ENCODE measurements at places on chromosomes 5 and 9.
A peak's percentile ranks its signal among the peaks of the same experiment; 100 is the strongest.

DNA sequence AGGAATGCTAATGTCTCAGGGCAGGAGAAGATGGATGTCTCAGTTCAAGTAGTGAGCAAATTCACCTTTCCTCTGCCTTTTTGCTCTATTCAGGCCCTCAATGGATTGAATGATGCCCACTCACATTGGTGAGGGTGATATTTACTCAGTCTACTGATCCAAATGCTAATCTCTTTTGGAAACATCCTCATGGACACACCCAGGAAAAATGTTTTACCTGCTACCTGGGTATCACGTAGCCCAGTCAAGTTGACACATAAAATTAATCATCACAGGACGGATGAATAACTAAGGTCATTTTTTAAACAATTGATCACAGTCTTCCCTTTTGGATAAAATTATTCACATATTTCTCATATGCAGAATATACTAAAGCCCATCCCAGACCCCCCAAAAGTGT, 63.0 kb upstream of the JAK2 start:
- DNase-seq = no peak

DNA sequence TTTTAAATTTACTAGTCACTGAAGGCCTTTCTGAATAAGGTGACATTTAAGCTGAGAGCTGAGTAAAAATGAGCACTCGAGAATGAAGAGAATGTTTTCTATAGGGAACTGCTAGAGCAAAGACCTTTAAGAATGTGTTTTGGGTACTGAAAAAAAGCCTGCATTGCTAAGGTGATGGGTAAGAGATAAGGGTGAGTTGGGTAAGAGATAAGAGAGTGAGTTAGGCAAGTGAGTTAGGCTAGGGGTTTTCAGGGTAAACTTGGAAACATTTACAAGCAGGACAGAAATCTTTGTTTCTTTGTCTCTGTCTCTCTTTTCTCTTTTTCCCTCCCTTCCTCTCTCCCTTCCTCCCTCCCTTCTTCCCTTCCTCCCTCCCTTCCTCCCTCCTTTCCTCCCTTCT, 5.6 kb downstream of the RAD23B start:
- no peak for DNase-seq

GRCh38 chr9:72038408-72038807, 22.0 kb downstream of the C9orf57 start:
- no peak for DNase-seq

DNA sequence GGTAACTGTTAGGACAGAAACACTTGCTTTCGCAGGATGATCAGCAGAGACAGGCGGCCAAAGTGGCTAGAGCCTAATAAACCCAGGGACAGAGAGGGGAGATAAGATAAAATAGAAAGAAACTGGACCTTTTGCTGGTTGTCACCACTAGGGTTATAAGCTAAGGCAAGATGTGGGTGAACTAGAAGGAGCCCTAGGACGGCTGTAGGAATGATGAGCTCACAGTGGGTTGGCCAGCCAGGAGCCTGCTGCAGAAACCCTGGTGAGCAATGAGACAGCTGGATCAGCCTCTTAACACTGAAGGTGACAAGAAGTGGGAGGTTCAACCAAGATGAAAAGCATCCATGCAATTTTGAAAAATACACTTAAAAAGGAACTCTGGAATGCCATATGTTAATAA, 13.5 kb downstream of the CTNND2 start:
- no peak for DNase-seq

GRCh38 chr9:116467740-116468351, 219.3 kb upstream of the TRIM32 start:
- DNase-seq = peak; percentile 34

DNA sequence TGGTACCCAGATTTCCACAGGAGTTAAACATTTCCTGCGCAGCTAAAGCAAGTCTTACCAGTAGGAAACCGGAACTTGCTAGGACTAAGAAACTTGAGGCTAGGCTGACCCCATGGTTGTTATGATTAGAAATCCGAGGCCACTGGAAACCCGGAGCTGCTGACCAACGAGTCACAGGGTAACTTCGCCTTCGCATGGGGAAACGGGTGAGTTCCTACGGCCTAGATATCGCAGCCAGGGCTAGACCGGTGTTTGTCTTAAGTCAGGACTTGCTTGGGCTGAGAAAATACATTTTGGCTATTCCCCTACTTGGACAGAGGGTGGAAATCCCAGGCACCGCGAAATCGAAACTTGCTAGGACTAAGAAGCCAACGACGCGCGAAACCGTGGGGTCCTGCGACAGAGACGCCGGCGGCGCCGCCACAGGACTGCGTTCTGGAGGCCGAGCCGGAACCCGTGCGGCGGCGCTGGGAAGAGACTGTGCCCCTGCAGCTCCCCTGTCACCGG, 1.6 kb upstream of the ANXA2R start:
- DNase-seq = peak; percentile 74

DNA sequence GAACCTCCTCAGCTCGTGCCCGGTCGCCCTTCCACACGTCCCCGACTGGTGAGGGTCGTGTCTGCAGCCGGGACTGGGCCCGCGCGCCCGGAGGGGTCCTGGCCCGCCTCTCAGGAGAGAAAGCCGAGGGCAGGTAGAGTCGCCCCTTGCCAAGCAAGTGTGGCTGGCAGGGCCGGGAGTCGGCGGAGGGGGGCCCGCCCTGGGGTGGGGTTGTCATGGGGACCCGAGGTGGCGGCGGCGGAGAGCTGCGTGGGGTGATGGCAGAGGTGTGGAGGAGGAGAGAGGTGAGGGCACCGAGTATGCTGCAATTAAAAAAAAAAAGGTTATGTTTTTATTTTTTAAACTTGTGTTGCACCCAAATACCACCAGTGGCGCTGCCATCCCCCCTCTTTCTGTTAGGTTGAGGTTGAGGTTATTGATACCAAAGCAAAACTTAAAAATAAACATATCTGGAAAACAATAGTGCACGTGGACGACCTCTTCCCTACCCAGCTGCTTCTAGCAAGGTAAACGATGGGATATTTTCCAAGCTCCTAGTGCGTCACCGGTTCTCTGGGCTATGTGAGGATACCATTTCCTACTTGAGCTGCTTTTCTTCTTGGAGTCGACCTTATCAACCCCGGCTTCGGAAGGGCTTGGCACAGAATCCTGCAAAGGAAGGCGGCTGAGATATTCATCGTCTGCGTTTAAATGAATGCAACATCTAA, 660 bp downstream of the SCAMP1 start:
- DNase-seq = peak; percentile 58

DNA sequence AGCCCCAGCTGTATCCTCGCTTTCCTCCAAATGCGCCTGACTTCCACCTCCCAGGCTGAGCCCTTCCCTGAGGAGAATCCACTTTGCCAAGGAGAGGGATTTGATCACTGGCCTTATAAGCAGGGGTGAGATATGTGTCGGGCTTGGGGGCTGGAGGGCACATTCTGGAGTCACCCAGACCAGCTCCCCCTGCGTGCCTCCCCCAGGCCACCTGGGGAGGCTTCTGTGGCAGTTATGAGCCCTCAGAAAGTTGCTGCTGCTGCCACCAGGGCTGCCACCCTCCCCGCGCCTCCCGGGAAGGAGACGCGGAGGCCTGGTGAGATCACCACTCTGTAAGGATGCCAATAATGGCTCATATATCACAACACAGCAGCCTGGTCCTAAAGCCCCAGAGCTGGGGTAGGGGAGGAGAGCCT, 211.5 kb downstream of the PAPPA start:
- peak; percentile 83 for DNase-seq

DNA sequence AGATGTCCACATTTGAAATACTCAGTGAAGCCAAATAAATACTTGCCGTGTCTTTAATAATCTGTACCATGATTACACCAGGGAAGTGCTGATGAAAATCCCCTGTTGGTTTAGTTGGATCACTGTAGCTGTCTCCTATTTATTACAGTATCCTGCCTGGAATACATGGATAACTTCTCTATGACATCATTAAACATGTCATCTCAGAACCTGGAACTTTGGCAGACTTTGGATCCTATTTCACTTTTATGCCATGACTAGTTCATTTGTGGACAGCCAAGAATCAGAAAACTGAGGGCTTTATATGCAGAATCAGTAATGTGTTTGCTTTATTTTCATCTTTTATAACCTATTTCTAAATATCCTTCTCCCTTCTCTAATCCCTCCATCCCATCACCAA, at the start of gene TXNDC8:
TSS of gene TXNDC8 (minus strand) at position 137 of the 400 bp plus-strand sequence.
- DNase-seq = peak; percentile 72

- DNase-seq = no peak
These were observed 55.0 kb downstream of the ECPAS start for GRCh38 chr9:111429175-111429574.

GRCh38 chr9:127680226-127680625, 26.6 kb upstream of the CFAP157 start:
- no peak for DNase-seq

GRCh38 chr5:76579166-76579937, 43.9 kb downstream of the F2RL2 start:
- DNase-seq = peak; percentile 43

DNA sequence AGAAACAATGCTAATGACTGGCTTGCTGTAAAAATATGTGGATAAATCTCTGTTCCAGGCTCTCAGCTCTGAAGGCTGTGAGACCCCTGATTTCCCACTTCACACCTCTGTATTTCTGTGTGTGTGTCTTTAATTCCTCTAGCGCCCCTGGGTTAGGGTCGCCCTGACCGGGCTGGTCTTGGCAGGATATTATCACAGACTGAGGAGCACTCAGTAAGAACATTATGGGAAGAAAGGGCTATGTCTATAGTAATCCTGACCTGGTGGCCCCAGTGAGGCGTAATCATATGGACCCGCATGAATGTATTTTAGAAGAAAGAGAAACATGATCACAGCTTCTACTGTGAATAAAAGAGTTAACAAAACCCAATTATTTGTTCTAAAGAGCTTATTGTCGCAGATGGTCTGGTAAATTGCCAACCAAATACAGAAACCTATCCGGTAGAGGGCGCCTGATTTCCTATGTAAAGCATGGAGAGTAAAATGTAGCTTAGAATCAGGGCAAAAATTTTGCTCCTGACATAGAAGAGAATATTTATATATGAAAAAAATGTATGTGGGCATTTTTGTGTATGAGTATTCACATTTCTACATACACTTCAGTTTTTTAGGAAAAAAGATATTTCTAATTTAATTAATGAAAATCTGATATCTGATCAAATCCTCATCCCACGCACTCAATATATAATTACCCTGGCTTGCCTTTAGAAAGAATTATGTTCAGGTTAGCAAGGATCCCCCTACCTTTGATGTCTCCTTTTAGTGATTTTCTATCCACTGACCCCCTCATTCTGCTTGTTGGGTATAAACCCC, 5.8 kb upstream of the IFNA1 start:
- peak; percentile 67 for DNase-seq

DNA sequence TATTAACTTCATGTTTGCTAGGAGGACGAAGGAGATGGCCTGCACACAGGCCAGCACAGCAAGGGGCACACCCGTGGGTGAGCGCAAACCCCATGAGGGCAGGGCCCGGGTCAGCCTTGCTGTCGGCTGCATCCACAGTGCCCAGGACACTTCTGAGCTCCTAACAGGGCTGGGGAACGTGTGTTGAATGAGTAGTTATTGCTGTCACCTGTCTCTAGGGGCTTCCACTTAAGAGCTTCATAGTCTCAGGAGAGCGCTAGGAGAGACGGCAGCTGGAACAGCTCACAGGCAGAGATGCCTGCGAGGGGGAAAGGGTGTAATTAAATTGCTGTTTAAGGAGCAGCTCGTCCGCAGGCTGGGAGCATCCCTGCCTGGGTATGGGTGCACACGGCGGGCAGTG, 91.4 kb upstream of the NEURL1B start:
- DNase-seq = no peak

- DNase-seq = no peak
These were observed 108.2 kb upstream of the NR3C1 start for GRCh38 chr5:143511736-143512135.

GRCh38 chr9:36815023-36815422, 219.0 kb downstream of the PAX5 start:
- no peak for DNase-seq

- no peak for DNase-seq
These were observed 714 bp downstream of the SEC24A start for GRCh38 chr5:134649163-134649835.

DNA sequence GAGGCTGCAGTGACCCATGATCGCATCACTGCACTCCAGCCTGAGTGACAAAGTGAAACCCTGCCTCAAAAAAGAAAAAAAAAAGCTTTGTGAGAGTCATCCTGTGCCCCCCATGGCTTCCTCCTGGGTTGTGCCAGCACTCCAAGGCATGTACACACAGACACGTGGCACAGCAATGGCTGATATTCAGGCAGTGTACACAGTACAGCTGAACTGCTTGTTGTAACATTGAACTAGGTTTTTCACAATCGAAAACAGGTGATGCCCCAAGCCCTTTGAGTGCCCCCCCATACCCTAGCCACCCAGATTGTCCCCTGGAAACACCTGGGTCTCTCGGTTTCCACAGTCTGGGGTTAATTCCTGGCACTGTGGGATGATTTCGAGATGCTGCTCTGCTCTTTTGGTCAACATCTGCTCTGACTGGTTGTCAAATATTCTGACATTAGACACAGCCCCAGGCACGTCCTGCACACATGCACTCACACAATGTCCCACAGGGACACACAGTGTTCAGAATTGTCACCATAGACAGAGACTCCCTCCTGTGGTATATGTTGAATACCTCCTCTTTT, 9.2 kb downstream of the SPINK4 start:
- no peak for DNase-seq

- no peak for DNase-seq
These were observed at the start of gene OR1L1 for GRCh38 chr9:122661416-122661815. Gene OR1L1, plus strand, starts transcription at chr9:122661716. Its CDS starts 0 bp downstream, at chr9:122661716.

DNA sequence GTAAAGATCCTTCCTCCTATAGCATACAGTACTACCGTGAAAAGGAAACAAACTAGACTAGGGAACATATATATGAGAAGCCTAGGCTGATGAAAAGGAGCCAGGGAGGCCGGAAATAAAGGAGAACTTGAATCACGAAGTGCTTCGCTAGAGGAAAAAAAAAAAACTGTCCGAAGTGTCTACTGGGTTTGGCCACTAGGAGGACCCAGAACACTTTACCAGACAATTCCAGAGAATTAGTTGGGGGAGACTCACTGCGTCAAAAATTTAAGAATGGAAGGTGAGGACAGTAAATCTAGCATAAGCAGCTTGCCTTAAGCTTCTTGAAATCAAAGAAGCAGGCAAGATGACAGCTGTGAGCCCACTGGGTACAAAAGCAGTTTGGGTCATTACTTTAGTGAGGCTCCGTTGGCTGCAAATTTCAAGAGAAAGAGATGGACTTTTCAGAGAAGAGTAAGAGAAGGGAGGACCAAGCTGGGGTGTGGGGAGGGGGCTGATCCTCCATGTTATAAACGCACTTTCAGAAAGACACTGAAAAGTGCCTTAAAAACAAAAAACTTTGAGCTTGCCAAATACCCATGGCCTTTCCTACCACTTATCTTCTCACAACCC, 47.4 kb downstream of the P4HA2 start:
- DNase-seq = peak; percentile 74

DNA sequence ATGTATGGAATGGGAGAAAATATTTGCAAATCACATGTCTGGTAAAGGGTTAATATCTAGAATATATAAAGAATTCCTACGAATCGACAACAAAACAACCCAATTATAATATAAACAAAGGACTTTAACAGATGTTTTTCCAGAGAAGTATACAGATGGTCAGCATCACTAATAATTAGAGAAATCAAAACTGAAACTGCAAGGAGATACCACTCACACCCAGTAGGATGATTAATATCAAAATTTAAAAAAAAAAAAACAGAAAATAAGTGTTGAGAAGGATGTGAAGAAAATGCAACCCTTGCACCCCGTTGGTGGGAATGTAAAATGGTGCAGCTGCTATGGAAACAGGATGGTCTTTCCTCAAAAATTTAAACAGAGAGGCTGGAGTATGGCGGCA, 34.6 kb upstream of the F2R start:
- no peak for DNase-seq

- peak; percentile 61 for DNase-seq
These were observed 168.5 kb downstream of the DOCK2 start for GRCh38 chr5:169805527-169805934.

GRCh38 chr9:5790923-5791322, 42.0 kb downstream of the ERMP1 start:
- DNase-seq = no peak
